Daoy (cell line): ENCODE measurements at places on chromosomes 2 and 18. TPM values are rescaled to one million over a fixed set of nuclear protein-coding genes. Genes with fewer than 3 reads are reported as not detected.

SERPINB12 gene
- not detected in 2 replicates for total RNA-seq

ACTG2 gene
- 0.18 and 0.74 TPM in 2 replicates for total RNA-seq

ANKRD53 gene
- total RNA-seq: not detected in 2 replicates

TUBA3E gene
- total RNA-seq: 1.0 and 3.5 TPM in 2 replicates
